ENCODE measurements at places on chromosomes 4 and X. TPM values are rescaled to one million over a fixed set of nuclear protein-coding genes. Genes with fewer than 3 reads are reported as not detected.

The BBS12 gene
- total RNA-seq, result 7.4 TPM

The DLG3 gene
- total RNA-seq, result 84.8 TPM

The SORCS2 gene
- 8.9 TPM for total RNA-seq

The CYTL1 gene
- 0.49 TPM for total RNA-seq

The CCNB3 gene
- total RNA-seq, result 0.25 TPM

The MAP3K15 gene
- 0.74 TPM for total RNA-seq

The VSIG1 gene
- total RNA-seq, result 0.74 TPM

The TXK gene
- total RNA-seq, result 0.98 TPM

The PHKA2 gene
- total RNA-seq, result 16.2 TPM

The CSAG1 gene
- total RNA-seq, result not detected

The VSIG4 gene
- total RNA-seq, result 5.9 TPM

The ELOVL6 gene
- 38.1 TPM for total RNA-seq

The MAGEA1 gene
- not detected for total RNA-seq

The CRMP1 gene
- 551 TPM for total RNA-seq

The EGFL6 gene
- 0.98 TPM for total RNA-seq

The LEF1 gene
- 7.1 TPM for total RNA-seq

The PABPC5 gene
- 8.9 TPM for total RNA-seq

The ITIH6 gene
- not detected for total RNA-seq

The TLR10 gene
- 0.74 TPM for total RNA-seq

The CLCN4 gene
- total RNA-seq, result 66.1 TPM

The KLHL4 gene
- total RNA-seq, result 36.1 TPM

Data from temporal lobe (tissue), 4 donors.